GM23338 (cell line): ENCODE measurements at places on chromosomes 12 and 14.

GRCh38 chr14:70871863-70872677 lies 35.2 kb upstream of the PCNX1 start:
- DNase-seq: no peak

DNA sequence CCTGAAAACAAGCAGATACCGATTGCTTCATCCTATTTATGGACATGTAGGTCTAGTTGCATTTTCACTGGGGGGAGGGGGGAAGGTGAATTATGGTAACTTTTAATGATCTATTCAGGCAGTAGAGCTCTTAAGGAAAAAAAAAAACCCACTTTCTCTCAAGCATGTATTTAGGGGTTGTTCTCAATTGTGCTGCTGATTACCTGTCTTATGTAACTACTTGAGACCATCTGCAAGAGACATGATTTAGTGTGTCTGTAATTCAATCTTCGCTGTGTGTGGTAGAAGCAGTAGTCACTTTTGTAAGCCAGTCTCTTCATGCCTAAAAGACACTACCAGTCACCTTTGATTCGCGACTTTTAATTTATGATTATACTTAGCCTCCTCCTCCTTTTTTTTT lies 8.9 kb downstream of the CALM1 start:
- no peak for DNase-seq

DNA sequence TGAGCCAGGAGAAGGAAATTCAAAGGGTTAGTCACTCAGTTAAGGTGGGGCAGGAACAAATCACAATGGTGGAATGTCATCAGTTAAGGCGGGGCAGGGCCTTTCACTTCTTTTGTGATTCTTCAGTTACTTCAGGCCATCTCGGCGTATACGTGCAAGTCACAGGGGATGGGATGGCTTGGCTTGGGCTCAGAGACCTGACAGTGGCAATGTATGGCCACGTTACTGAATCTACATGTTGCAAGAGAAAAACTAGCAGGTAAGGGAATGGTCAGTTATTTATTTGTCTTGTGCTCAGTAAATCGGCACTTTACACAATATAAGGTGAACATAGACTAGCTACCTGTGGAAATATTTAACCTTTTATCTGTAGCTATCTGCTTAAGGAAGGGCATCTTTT lies 11.9 kb downstream of the SLCO1B3 start:
- DNase-seq: no peak

DNA sequence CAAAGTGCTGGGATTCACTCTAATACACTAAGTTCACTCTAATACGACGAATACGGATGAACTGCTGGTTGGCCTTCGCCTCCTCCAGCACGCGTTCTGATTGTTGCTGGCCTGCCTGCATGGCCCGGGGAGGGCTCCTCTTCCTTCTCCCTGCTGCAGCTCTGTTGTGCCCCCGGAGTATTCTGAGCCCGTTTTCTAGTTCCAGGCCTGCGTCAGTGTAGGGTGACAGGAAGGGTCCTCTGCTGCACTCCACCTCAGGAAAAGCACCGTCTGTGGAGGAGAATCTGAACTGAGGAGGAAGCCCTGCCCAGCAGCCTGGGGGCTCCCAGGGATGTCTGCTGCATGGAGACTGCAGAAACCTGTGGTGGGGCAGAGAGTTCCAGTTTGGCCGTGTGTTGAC lies 44.4 kb downstream of the DDX51 start:
- DNase-seq: no peak

DNA sequence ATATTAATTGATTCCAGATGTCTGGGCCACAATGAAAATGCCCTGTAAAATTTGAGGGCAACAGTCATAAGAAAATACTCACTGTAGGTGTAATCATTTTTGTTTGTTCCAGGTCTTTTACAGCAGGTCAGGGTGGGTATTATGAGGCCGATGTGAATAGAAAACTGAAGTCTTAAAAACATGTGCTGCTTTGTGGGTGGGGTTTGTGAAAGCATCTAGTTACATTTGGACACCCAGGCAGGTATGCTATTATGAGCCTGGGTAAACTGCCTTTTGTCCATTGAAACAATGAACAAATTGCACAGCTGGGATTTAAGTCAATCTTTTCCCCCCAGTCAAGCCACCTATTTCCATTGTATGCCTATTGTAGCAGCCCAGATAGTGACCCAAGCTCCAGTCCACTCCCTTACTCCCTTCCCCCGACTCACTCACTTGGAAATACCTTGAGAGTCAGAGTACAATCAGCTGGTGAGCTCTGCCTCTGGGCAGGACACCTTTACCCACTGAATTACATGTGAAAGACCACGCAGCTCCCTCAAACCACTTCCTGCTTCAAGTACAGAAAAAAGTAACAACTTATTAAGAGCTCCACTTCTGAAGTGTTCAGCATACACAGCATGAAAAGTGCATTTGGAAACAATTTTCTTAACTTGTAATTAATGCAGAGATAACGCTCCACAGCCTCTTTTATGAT lies 1.8 kb downstream of the IGF1 start:
- peak; percentile 62 for DNase-seq

DNA sequence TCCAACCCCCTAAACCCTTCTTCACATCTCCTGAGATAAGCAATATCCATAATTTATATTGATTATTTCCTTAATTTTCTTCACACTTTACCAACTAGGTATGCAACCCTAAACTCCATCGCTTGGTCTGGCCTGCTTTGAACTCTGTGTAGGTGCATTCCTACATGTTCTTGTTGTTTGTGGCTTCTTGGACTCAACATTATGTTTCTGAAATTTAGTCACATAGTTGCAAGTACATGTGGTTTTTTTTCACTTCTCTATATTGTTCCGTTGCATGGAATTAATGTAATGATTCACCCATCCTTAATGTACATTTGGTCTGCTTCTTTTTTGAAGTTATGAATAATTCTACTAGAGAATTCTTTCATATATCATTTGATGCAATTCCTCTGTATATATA lies 1.6 kb upstream of the TAS2R30 start:
- DNase-seq: no peak

DNA sequence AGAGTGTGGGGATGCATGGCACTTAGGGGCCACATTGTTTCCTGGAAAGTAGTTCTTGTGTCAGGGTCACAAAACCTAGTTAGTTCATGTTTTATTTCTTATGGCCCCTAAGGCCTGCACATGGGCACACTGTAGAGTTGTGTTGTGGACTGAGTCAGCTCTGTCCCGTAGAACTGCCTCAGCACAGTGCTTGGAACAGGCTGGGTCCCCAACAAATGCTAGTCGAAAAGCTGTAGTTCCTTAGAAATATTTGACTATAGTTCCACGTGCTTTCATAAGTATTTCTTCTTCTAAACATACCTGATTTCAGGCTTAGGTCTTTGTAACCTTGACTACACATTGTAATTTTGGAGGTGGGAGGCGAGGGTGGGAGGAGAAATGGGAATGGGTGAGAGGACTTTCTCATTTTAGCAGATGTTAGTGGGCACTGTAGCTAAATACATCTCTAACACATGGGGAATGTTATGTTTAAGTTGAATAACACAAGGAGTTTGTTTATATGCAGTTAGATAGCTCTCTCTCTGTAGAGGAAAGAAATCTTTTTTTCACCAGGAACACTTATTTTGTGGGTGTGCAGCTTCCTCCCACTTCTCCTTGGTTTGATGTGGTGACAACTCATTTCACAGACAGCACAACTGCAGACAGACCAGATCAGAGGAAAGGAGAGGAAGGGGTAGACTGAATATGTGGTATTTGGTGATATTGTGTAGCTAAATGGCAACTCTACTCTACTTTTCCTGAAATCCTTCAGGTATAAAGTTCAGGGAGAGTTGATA lies 39.5 kb upstream of the DACT1 start:
- no peak for DNase-seq

- DNase-seq: no peak
Observed at GRCh38 chr12:50232771-50233209, 50.5 kb downstream of the LIMA1 start.

GRCh38 chr14:96797582-96798349 lies 584 bp downstream of the VRK1 start:
- DNase-seq: peak; percentile 64

- no peak for DNase-seq
Observed at GRCh38 chr14:59465316-59466135, at the start of gene GPR135. TSS of gene GPR135 (minus strand) at chr14:59465380. CDS start at chr14:59465226, 154 bp downstream.

GRCh38 chr12:43653917-43654316 lies 101.9 kb upstream of the ADAMTS20 start:
- no peak for DNase-seq

GRCh38 chr14:92074555-92074954 lies 31.8 kb downstream of the ATXN3 start:
- DNase-seq: no peak

DNA sequence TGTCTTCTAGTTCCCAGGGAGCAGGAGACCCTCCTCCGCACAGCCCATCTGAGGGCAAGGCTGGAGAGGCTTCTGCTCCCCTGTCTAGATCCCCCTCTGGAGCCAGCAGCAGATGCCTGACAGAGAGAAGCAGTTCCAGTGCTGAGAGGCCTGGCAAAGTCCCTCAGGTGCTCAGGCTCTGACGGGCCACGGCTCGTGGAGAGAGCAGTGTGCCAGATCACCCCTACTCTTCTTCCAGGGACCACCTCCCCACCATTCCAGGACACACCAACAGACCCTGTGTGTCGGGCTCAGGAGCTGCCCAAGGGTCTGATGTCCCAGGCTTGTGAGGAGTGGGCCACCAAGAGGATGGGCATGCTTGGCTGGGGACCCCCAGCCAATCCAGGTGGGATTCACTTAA lies 22.5 kb upstream of the C14orf180 start:
- DNase-seq: no peak

DNA sequence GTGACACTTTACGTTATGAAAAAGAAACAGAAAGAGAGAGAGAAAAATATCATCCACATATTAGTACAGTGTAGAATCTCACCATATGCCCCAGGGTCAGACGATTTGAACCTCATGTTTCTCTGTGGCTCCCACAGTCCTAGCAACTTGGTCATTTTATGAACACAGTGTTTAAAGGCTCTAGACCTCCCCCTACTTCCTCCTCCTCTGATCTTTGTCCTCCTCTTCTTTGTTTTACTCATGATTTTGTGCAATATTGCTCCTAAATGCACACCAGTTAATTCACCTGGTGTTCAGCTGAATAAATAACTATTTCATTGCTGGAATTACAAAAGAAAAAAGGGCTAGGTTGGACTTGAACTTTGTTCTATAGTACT lies 18.2 kb downstream of the GLT1D1 start:
- no peak for DNase-seq

DNA sequence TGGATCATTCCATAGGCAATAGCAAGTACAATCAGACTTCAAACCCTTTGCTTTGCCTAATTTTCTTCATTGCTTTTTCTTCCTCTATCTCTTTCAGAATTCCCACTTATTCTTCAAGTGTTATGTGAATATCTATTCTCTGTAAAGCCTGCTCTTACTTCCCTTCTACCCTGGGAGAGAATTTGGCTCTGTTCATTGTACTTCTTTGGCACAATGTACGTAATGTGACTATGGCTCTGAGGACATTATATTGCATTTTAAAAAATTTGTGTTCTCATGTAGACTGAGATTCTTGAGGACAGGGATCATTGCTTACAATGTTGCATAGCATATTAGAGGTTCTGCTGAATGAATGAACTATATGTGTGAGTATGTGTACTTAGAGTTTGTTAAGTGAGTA lies 16.9 kb upstream of the PRICKLE1 start:
- DNase-seq: no peak

GRCh38 chr14:60643463-60644314 lies 5.6 kb downstream of the SIX1 start:
- peak; percentile 75 for DNase-seq

GRCh38 chr12:115378291-115378690 lies 694.3 kb upstream of the TBX3 start:
- DNase-seq: no peak

DNA sequence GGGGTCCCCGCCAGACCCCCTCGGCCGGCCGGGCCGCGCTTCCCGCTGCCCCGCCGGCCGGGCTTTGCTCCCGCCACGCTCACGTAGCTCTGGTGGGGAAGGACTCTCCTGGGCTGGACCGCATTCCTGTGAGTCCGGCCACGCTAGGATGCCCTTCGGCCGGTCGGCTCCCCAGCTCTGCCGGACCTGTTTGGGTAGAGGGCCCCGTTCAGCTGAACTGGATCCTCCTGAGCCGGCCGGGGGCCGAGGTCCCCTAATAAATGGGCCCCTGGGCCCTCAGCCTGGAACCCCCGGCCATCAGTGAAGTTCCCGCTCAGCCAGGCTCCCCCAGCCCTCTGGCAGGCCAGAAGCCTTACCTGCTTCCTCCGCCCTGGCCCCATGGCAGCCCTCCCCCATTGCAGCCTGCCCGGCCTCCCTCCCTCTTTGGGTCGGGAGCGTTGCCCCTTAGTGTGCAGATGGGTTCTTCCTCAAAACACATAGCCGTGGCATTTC lies 593 bp downstream of the UNC119B start:
- DNase-seq: peak; percentile 60

- DNase-seq: peak; percentile 24
Observed at GRCh38 chr14:67133595-67134441, 55.4 kb upstream of the GARIN2 start.

GRCh38 chr12:22653075-22653474 lies 28.1 kb downstream of the ETNK1 start:
- no peak for DNase-seq

DNA sequence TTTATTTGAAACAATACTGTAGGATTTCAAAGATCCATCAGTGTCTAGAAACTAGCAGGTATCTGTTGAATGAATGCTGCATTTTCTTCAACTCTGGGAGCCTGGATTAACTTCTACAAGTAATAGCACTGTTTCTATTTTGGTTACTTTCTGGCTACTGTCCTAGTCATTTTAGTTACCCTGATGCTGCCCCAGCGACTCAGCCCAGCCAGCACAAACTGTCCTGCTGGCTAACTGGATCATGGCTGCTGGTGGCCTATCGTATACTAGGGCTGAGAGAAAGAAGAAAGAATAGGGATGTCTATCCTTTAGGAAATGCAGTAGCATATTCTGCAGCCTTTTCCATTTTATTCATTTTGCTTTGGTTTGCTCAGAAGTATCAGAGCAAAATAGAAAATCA lies 53.9 kb downstream of the NTN4 start:
- no peak for DNase-seq

- DNase-seq: no peak
Observed at GRCh38 chr12:5438671-5439200, 6.8 kb downstream of the NTF3 start.

DNA sequence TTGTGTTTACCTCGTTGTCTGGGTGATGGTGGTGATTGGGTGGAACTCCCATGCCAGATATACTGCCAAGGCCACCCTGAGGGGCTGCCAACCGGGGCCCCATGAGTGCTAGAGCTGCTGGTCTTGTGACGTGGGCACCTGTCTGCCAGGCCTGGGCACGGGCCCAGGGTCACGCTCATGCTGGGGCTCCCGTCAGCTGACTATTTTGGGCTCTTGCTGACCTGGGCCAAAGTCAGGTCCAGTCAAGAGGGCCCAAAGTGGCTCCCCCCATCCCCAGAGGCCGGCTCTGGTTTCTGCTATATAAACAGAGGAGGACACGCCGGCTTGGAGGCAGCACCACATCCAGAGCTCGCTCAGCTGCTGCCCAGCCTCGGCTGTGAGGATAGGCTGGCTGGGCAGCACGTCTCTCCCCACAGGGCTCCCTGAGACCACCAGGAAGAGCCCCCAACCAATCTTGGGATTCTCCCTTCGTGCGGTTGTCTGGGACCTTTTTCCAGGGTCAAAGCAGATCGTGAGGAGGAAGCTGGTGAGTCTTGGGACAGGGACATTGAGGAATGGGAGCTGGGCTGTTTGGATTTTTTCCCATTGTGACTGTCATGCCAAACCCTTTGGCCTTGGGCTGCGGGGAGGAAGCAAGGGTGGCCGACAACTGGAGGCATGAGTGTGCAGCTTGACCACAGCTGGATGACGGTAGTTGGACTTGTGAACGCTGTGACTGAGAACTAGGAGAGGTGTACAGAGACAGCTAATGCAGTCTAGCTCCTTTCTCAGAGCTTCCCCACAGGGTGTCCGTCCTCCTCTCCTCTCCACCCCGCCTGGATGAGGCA lies 7.6 kb upstream of the NR4A1 start:
- no peak for DNase-seq

- DNase-seq: no peak
Observed at GRCh38 chr14:45906257-45906656, 653.3 kb upstream of the MIS18BP1 start.
